ENCODE measurements at places on chromosomes 11 and 22.

DNA sequence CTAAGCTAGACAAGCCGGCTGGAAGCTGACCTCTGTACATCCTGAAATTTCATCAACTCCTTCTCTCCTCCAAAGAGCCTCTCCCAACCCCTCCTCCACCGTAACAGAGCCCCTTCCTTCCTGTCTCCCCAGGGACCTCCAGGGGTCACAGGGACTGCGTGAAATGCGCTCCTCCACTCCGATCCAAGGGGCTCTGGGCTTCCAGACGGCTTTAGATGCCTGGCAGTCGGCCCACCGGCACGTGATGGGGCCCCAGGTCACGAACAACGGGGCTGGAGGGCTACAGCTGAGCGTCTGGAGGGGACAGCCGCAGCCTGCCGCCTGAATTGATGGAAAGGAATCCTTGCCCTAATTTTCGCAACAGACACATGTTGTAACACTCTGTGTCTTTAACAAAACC, 264.1 kb downstream of the MN1 start:
- DNase-seq = no peak

GRCh38 chr11:108147150-108147549, 25.8 kb downstream of the ACAT1 start:
- DNase-seq = no peak

- DNase-seq = no peak
These were observed 3.0 kb downstream of the DKK3 start for GRCh38 chr11:12005476-12005875.

- no peak for DNase-seq
These were observed 132.4 kb upstream of the ZC3H12C start for GRCh38 chr11:109960831-109961230.

GRCh38 chr11:103420593-103420992, 311.4 kb downstream of the DYNC2H1 start:
- no peak for DNase-seq

DNA sequence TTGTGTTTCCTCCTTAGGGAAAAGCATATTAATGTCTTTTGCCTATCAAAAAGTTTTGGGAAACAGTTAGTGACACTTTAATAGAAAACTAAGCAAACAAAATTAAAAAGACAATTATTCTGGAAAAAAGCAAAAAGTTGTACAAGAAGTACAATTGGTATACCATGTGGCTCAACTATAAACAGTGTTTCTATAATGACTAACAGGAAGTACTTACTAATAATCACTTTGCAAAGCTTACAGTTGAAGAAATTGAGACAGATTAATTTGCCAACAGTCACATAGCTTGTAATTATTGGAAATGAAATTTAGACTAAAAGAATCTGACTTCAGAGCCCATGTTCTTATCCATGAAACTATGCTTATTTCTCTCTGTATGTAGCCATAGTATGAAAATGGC, 24.7 kb downstream of the PPME1 start:
- no peak for DNase-seq

DNA sequence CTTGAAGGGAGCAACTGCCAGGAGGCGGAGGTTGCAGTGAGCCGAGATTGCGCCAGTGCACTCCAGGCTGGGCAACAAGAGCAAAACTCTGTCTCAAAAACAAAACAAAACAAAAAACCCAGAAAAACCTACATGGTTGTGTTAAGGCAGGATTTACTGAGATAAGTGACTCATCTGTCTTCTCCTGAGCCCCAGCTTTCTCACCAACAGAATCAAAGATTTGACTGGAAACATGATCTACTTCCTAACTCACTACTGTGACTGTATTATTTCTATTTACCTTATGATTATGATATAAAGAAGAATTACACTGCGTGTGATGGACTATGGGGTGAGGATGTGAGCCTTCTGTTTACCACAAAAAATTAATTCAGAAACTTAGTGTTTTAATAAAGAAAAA, 21.8 kb downstream of the FAM118B start:
- DNase-seq = no peak

- DNase-seq = no peak
These were observed 264.3 kb downstream of the MIAT start for GRCh38 chr22:26921726-26922125.

GRCh38 chr22:46725096-46725495, 13.0 kb downstream of the CERK start:
- DNase-seq = no peak

GRCh38 chr11:81725701-81726100, 1008.0 kb downstream of the FAM181B start:
- no peak for DNase-seq

DNA sequence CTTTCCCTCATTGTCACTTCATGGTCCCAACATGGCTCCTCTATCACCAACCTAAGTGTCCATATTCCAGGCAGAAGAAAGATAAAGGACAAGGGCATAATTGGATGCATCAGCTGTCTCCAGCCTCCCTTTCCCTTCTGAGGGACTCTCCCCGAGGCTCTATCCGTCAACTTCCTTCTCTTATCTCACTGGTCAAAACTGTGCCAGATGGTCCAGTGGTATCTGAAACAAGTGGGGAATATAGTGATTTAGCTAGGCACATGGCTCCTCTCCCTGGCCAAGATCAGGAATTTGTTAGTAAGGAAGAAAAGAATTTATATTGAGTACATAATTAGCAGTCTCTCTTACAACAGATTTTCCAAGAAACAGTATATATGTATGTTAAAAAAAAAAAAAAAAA, 12.6 kb upstream of the SPON1 start:
- no peak for DNase-seq

- DNase-seq = no peak
These were observed 682 bp downstream of the PGAP2 start for GRCh38 chr11:3808861-3809623.

- DNase-seq = no peak
These were observed 18.4 kb downstream of the SELENOO start for GRCh38 chr22:50218996-50219727.

- no peak for DNase-seq
These were observed 20.6 kb downstream of the TSPAN18 start for GRCh38 chr11:44747316-44747715.

- no peak for DNase-seq
These were observed 13.9 kb downstream of the ATG16L2 start for GRCh38 chr11:72828081-72828567.

GRCh38 chr11:82315093-82315492, 418.6 kb downstream of the FAM181B start:
- no peak for DNase-seq

GRCh38 chr22:22770280-22770871, 117.2 kb upstream of the IGLL5 start:
- DNase-seq = no peak

DNA sequence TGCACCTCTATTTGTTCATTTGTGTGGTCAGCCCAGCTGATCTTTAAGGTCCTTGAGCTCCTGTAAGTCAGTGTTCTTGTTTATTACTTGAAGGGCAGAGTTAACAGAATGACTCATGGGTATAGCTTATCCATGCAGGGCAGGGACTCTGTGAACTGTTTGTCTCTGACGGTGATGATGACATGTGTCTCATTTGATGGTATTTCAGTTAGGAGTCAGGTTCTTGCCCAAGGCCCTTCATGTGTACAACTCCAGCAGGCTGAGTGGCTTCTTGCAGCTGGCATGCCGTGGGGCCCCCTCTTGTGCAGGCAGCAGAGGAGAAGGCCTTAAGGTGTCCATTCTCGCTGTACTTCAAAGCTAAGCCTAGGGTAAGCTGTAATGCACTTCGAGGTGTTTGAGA, 165.1 kb downstream of the DBX1 start:
- DNase-seq = no peak

GRCh38 chr11:1305063-1305495, 4.4 kb downstream of the TOLLIP start:
- no peak for DNase-seq

DNA sequence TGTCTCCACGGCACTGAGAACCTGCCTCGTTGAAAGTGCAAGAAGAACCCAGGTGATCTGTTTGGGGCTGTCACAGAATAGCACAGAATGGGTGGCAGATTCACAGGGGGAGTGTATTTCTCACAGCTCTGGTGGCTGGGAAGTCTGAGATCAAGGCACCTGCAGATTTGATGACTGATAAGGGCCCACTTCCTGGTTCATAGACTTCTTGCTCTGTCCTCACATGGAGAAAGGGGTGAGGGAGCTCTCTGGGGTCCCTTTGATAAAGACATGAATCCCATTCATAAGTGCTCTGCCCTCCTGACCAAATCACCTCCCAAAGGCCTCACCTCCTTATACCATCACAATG, 198.5 kb upstream of the SORL1-AS1 start:
- DNase-seq = no peak

DNA sequence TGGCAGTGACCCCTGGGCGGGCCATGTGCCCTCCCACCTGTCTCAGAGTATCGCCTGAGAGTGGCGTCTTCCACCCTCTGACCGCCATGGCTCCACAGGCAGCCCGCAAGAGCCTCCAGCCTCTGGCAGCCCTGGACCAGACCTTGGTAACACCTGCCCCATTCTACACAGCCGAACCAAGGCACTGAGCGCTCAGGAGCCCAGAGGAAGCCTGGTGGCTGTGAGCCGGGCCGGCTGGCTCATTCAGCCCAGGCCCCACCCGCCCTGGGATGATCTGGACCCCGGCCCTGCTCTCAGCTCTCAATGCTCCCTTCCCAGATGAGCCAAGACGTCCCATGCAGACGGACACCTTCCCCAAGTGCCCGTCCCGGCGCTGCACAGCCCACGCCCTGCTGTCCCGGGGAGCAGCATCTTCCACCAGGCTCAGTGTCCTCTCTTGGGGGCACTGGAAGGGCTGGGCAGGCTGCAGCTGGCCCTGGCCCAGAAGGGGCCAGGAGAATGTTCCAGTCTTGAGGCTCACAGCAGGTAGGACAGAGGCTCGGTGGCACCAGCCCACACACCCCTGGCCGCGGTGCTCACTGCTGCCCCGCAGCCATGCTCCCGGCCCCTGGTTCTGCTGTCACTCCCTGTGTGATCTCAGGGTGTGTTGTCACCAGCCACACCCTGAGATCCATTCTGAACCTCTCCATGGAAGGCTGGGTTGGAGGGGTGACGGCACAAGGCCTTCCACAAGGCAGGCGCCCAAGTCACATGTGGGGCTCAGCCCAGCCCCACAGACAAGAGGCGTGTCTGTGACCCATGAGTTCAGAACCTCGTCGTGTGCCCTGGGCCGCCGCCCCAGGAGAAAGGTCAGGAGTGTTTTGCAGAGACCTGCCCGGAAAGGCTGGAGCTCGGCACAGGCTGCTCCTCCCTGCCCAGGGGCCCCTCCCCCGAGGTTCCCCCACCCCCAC, 24.2 kb upstream of the PPARA start:
- DNase-seq = no peak

DNA sequence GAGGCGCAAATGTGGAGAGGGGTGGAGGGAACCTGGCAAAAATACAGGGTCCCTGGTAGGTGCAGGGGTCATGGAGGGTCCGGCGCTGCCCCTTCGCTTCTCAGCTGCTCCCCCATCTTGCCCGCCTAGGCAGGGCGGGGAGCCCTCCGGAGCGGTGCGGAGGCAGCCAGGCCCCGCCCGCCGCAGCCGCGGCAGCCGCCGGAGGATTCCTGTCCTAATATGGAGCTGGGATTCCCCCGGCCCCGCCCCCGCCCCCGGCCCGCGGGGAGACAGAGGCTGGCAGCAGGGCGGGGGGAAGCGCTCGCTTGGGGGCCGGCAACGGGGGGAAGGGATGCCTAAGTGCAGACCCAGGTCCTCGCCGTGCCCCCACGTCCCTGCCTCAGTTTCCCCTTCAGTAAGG, 1.0 kb upstream of the NPAS4 start:
- DNase-seq = no peak

DNA sequence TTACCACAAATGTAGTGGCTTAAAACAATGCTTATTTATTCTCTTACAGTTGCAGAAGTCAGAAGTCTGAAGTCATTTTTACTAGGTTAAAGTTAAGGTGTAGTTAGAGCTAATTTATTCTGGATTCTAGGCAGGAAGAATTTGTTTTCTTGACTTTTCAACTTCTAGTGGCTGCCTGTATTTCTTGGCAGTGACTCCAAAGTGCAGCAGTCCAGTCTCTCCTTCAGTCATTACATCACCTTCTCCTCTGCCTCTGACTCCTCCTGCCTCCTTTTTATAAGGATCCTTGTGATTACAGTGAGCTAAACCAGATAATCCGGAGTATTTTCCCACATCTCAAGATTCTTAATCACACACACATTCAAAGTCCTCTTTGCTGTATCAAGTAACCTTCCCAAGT, 581.4 kb downstream of the KCNA4 start:
- no peak for DNase-seq

- no peak for DNase-seq
These were observed 354.8 kb downstream of the ETS1 start for GRCh38 chr11:128232588-128232987.

GRCh38 chr11:111105566-111105965, 140.0 kb upstream of the POU2AF2 start:
- DNase-seq = no peak

GRCh38 chr11:112235750-112236390, 9.6 kb downstream of the PTS start:
- no peak for DNase-seq

DNA sequence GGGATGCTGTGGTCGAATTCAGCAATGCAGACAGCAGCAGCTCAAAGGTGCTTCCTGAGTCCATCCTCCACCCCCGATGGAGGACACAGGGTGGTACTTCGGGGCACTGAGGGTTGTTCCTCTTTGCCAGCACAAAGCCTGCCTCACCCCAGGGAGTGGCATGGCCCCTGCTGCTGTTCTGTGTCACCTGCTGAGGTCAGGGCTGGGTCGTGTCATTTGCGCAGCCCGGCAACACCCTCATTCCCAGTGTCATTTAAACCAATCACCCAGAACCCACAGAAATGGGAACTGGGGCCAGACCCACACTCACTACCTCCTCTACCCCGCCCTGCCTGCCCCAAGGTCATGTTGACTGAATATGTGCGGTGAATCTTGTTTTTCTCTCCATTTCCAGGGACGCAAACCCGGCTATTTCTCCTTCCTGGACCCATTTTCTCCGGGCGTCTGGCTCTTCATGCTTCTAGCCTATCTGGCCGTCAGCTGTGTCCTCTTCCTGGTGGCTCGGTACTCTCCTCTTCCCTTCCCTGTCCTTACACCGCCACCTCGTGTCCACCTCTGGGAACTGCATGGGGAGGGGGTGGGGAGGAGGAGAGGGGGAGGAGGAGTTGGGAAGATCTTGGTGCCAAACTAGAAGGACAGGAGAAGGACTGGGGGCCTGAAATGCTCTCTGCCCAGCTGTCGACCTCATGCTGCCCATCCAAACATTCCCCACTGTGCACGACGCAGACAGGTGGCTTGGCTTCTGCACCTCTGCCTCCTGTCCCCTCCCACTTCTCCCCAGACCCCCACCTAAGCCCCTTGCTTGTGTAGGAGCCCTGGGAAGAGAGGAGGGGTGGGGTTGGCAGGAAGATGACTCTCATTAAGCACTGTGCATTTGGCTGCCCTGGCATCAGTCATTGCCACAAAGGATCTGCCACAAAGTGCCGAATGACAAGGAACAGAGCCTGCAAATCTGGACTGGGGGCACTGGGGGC, 71.2 kb upstream of the TBCEL start:
- peak; percentile 21 for DNase-seq

- DNase-seq = no peak
These were observed 4.4 kb downstream of the TMEM121B start for GRCh38 chr22:17116572-17117330.
